HepG2 (cell line): ENCODE measurements at places on chromosomes 2 and 18. TPM values are rescaled to one million over a fixed set of nuclear protein-coding genes. Genes with fewer than 3 reads are reported as not detected.

GRCh38 chr18:26556573-26556972 lies 8.2 kb upstream of the KCTD1 start:
- DNase-seq, result no peak

GRCh38 chr18:50944245-50944932 lies 23.5 kb upstream of the ELAC1 start:
- DNase-seq, result no peak

DNA sequence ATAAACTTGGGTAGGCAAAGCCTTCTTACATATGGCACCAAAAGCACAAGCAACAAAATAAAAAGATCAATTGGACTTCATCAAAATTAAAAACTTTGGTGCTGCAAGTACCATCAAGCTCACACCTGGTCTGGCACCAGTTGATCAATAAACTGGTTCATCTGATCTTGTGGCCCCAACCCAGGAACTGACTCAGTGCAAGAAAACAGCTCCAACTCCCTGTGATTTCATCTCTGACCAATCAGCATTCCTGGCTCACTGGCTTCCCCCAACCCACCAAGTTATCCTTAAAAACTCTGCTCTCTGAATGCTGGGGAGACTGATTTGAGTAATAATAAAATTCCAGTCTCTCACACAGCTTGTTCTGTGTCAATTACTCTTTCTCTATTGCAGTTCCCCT lies 8.4 kb downstream of the EPG5 start:
- DNase-seq, result no peak

Gene KYNU
- total RNA-seq, result 68.6 and 98.2 TPM in 2 replicates

Gene TMEM247
- not detected in 2 replicates for total RNA-seq

GRCh38 chr2:237026981-237027711 lies 58.5 kb upstream of the COPS8 start:
- peak; percentile 45 for DNase-seq

Gene QPCT
- 0.77 TPM in 1 of 2 replicates, not detected in the other for total RNA-seq

GRCh38 chr2:96236882-96237281 lies 28.3 kb upstream of the STARD7 start:
- peak; percentile 50 for DNase-seq

- DNase-seq, result no peak
Measured at GRCh38 chr2:17717666-17718065, 35.9 kb downstream of the SMC6 start.
